ENCODE measurements at places on chromosomes 2 and 18.

- no peak for DNase-seq
These were observed 5.0 kb downstream of the RBKS start for GRCh38 chr2:27885234-27885633.

- peak; percentile 96 for DNase-seq
These were observed 775.5 kb downstream of the RNF144A start for GRCh38 chr2:7692657-7693161.

GRCh38 chr18:32200766-32201165, 10.9 kb downstream of the MEP1B start:
- no peak for DNase-seq

GRCh38 chr2:11250400-11251196, 93.8 kb downstream of the ROCK2 start:
- peak; percentile 27 for DNase-seq
